ENCODE measurements at places on chromosomes 16 and 17. TPM values are rescaled to one million over a fixed set of nuclear protein-coding genes. Genes with fewer than 3 reads are reported as not detected.
A peak's percentile ranks its signal among the peaks of the same experiment; 100 is the strongest.

The GDPD3 gene
- total RNA-seq = 1.0 TPM

- no peak overlapping the region for H3K27ac ChIP-seq
- no peaks in the 10 kb centered on the region for H3K27me3 ChIP-seq
- peaks cover 32% of the 10 kb centered on the region for H3K4me1 ChIP-seq
- H3K36me3 ChIP-seq = no peaks in the 10 kb centered on the region
- H3K4me3 ChIP-seq = no peak overlapping the region
- peak; percentile 84 for DNase-seq
Measured at GRCh38 chr17:78970834-78971755, 8.6 kb downstream of the LGALS3BP start.

DNA sequence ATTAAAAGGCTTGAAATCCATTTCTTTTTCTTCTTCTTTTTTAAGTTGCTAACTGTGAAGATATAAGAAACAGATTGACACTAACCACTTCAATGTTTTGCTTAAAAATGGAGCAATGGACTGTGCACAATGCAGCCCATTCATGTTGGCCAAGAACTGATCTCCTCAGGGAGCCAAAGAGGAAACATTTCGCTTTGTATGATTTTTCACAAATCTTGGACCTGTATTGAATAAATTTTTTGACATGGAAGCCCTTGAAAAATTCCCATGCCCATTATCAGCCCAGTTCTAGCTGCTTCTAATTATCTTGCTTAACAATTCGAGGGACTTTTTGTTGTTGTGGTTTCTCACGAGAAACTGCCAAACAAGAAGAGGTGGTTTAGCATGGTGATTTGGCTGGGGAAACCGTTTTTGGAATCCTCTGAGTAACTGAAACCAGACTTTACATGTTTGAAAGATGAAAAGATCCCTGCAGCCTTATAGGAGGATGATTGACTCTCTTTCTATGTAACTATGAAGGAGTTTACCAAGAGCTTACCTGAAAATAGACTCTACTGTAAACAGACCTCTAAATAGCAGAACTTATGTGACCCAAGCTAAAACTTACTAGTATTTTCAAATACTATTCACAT is 1389.4 kb upstream of the GOT2 start:
- H3K4me1 ChIP-seq = no peaks in the 10 kb centered on the region
- no peaks in the 10 kb centered on the region for H3K27me3 ChIP-seq
- no peak overlapping the region for H3K4me3 ChIP-seq
- DNase-seq = no peak
- no peak overlapping the region for H3K27ac ChIP-seq

The SLC38A8 gene
- not detected for total RNA-seq

- no peaks in the 10 kb centered on the region for H3K4me1 ChIP-seq
- H3K36me3 ChIP-seq = no peaks in the 10 kb centered on the region
- H3K27me3 ChIP-seq = no peaks in the 10 kb centered on the region
- no peak overlapping the region for H3K4me3 ChIP-seq
- peak; percentile 56 for DNase-seq
- no peak overlapping the region for H3K27ac ChIP-seq
Measured at GRCh38 chr17:2749784-2750181, 331 bp upstream of the CCDC92B start.

Measured in SJCRH30 (cell line).